ENCODE measurements at places on chromosomes 12 and 14. TPM values are rescaled to one million over a fixed set of nuclear protein-coding genes. Genes with fewer than 3 reads are reported as not detected.

Gene SIX4
- total RNA-seq, result 3.3 TPM

Gene GPR84
- not detected for total RNA-seq

Gene ATG2B
- total RNA-seq, result 8.3 TPM

Gene MARCHF9
- 7.6 TPM for total RNA-seq

Gene SLIRP
- total RNA-seq, result 401 TPM

Gene ACOT4
- total RNA-seq, result 2.1 TPM

Gene FLRT2
- total RNA-seq, result 2.2 TPM

Gene GAS2L3
- total RNA-seq, result 10.2 TPM

Gene GPR68
- total RNA-seq, result 0.12 TPM

Gene OR4E2
- total RNA-seq, result not detected

Gene CACNB3
- total RNA-seq, result 48.8 TPM

Gene GZMH
- total RNA-seq, result not detected

Gene PZP
- total RNA-seq, result not detected

Gene SLC2A14
- total RNA-seq, result not detected

Gene TFCP2
- total RNA-seq, result 19.6 TPM

Gene NRL
- 1.2 TPM for total RNA-seq

Gene OTUB2
- 4.4 TPM for total RNA-seq

Gene CLEC2D
- 1.1 TPM for total RNA-seq

Gene OR4M1
- total RNA-seq, result not detected

Measured in A549 treated with RU486 at 1 μM for 4 hours (cell line).